ENCODE measurements at places on chromosomes 12 and 14. TPM values are rescaled to one million over a fixed set of nuclear protein-coding genes. Genes with fewer than 3 reads are reported as not detected.

DDN gene
- 0.51 TPM for total RNA-seq

SMCO3 gene
- total RNA-seq: 0.42 TPM

SNRPF gene
- 77.2 TPM for total RNA-seq

- H3K4me1 ChIP-seq: peaks cover 42% of the 10 kb centered on the region
- no peaks in the 10 kb centered on the region for H3K27me3 ChIP-seq
- H3K27ac ChIP-seq: peak overlapping the region; percentile 69
- peak overlapping the region; percentile 91 for H3K4me3 ChIP-seq
Measured at GRCh38 chr12:66131067-66131688, 628 bp upstream of the LLPH start.

All from HepG2 (cell line).